ENCODE measurements at places on chromosomes 1 and 21.

DNA sequence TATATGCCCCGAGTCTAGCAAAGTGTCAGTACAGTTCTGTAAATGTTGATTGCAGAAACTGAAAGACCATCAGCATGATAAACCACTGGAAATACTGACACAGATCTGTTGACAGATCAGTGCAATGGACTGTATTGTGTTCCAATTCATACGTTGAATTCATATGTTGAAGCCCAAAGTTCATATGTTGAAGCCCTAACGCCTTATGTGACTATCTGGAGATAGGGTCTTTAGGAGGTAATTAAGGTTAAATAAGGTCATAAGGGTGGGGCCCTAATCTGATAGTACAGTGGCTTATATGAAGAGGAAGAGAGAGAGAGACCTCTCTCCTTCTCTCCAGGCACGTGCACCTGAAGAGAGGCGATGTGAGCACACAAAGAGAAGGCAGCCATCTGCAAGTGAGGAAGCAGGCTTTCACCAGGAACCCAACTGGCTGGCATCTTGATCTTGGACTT, 144.7 kb downstream of the MRPL39 start:
- no peak for DNase-seq

DNA sequence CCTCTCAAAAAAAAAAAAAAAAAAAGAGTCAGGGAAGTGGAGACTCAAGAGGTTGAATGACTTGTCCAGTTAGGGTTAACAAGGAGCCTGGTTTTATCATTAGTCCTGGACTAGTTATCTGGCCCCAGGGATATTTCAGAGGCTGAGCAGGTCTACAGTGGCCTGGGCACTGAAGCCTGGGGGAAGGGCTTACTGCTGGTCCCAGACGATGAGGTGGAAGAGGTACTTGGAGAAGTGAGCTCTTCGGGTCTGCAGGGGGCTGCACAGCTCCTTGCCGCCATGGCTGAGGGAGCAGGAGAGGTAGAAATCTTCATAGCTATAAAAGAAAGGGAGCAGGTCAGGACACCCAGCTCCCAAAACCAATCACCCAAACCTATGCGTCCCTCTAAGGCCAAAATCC, 40.1 kb downstream of the PIK3C2B start:
- DNase-seq: no peak

DNA sequence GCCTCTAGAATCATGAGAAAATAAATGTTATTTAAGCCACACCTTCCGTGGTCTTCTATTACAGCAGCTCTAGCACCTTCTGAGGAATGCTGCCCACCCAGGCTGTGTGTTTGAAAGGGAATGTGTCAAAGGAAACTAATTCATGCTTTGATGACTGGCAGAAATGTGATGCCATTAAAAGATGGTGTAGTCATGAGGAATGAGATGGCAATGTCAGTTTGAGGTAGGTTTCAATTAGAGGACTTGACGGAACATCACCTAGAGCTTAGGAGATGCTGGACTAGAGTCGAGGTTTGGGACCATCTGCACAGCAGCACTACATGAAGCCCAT, 10.6 kb downstream of the PDZK1 start:
- DNase-seq: no peak

- DNase-seq: no peak
Measured at GRCh38 chr1:233113009-233113879, 162.8 kb downstream of the NTPCR start.

DNA sequence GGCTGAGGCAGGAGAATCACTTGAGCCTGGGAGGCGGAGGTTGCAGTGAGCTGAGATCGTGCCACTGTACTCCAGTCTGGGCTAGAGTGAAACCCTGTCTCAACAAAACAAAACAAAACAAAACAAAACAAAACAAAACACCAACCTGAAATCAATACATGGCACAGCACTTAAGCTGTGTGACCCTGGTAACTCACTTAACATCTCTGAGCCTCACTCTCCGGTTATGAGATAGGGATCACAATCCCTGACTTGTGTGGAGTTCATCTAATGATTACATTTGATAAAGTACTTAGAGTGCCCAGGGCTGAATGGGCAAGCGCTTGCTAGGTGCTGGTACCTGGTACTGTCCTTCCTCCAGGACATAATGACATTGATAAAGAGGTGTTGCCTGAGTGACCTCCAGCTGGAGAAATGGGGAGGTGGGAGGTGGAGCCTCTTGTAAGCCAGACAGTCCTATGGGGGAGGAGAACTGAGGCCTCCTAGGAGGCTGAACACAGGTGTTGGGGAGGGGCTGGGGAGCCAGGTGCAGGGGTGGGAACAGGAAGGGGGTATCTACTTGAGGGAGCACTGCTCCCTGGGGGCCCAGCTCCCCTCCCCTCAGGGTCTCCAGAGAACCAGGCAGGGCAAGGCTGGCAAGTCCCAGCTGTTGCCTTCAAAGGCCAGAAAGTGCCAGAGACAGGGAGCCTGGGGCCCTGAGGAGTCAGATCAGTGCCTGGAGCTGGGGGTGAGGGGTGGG, 17.9 kb downstream of the FOXO6 start:
- DNase-seq: no peak

DNA sequence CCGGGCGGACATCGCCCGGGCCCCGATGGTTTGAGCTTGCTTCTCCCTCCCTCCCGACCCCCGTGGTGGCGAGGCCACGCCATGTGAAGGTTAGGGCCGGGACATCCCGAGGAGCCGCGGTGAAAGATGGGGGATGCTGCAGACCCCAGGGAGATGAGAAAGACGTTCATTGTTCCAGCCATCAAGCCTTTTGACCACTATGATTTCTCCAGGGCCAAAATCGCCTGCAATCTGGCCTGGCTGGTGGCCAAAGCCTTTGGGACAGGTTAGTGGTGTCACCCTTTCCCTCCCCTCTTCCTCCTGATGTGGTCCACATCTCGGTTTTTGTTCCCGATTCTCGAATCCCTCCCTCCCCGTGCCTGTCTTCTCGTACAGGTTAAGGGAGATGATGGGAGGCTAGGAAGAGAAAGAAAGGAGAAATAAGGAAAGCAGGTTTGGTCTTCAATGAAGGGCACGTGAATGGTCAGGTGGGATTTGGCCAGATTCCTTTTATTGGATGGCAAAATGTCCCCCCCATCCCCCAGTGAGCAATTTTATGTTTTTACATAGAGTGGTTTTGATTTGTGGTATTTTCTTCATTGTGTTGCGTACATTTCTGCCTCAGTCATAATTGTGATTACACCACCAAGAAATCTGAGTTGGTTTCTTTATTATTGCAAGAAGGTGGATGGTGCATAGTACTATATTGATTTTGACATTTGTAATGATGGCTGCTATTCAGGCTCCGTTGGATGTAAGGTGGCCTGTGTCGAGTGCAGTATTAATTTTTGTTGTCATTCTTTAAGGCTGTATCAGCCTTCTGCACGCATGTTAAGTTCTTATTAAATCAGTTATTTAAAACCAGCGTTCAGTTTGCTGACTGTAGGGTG, 1.2 kb downstream of the CAMSAP2 start:
- no peak for DNase-seq

GRCh38 chr1:152481869-152482664, 28.5 kb upstream of the LCE5A start:
- DNase-seq: no peak

DNA sequence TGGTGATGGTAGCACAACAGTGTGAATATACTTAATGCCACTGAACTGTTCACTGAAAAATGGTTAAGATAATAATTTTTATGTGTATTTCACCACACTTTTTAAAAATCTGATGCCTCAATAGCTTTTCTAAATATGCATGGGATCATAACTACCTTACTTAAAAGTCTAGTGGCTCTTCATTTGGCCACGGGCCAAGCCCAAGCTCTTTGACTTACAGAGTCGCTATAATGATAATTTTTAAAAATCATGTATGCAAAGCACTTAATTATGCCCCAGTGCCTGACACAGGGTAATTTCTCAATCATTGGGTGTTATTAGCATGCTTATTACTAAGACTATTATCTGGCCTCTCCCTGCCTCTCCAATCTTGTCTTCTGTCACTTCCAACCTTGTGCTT, 7.6 kb upstream of the CNN3 start:
- no peak for DNase-seq

DNA sequence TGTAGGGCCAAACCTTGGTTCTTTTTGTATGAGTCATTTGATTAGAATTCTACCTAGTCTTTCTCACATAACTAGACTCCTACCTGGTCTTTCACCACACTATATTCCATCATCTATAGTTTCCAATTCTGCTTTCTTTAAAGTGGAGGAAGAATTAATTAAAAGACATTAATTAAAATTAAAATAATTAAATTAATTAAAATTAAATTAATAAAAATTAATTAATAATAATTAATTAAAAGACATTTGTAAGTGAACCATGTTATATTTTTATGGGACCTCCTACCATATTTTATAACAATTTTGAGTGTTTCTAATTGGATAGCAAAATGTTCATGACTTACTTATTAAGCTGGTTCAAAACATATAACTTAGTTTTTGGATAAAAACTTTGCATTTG, 77.4 kb downstream of the CCDC18 start:
- no peak for DNase-seq

DNA sequence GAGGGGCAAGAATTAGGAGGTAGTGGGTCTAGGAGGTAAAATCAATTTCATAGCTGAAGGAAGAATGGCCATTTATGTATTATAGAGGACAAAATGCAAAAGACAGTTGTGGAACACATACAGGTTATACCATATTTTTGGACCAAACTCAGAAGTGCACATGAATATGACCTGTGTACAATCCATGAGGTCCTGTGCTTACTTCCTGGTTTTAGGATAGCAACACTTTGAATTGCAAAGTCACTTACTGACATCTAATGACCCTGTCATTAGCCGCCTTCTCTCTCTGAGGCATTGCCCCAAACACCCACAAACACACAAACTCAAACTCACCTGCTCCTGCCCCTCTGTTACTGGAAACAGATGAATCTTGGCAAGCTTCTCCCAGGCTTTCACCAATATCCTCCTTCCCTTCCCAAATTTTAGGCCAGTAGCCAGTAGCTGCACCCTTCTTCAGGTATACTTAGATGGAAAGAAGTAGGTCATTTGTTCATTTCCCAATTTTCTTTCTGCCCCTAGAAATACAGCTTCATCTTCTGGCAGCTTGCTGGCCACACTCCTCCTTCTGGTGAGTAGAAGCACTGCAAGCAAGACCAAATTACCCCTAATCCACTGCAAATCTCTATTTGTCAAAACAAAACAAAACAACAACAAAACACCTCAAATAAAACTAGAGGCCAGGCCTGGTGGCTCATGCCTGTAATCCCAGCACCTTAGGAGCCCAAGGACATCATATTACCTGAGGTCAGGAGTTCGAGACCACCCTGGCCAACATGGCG, 13.7 kb upstream of the RPL5 start:
- no peak for DNase-seq

DNA sequence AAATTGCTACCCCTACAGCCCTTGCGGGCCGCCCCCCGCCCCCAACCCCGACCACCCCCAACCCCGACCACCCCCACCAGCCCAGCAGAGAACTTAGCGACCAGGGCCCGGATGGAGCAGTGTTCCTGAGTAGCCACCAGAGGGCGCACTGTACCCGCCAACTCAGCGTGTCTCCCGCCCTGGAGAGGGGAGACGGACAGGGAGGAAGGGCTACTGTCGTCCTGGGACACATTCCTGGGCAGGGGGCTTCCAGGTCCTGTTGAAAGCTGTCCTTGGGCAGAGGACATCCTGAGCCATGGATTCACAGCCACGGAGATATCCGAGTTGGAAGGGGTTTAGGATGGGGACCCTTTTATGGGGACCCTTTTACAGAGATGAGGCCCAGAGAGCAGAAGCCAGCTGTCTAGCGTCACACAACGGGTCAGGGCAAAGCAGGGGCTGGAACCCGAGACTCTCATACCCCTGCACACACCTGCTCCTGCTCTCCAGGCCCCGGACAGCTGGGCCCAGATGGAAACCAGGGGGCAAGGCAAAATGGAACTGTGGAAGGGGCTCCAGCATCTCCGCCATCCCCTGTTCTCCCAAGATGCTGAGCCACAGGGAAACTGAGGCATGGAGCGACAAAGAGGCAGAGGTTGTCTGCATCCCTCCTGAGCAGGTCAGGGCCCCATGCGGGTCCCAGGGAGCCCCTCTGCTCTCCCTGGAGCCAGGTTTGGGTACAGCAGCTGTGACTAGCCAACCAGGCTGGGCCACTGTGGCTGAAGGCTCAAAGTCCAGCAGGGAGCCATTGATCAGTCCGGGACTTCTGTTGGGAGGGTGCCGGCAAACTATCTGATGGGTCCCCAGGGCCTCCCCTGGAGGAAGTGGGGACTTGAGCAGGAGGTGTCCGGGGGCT, 25.0 kb upstream of the LAPTM5 start:
- peak; percentile 81 for DNase-seq

DNA sequence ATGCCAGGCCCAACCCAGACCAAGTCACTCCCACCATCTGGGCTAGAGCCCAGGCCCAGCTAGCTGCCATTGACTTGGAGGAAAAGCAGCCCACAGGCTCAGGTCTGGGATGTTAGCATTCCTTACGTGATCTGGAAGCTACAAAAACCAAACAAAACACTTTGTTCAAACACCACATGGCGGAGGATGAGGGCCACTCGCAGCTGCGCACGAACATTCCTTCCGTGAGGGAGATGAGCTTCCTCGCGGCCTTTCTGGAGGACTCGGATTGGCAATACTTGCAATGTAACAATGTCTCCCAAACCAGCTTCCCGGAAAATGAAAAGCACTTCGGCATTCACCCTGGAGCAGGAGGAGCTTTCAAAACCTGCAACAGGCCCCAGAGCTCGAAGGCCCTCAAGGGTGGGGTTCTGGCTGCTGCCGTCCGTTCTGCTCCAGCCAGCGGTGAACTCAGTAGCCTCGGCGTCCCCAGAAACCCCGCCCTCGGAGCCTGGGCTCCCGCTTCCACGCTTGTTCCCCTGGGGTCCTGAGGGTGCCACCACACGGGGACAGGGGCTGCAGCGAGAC, 40.5 kb downstream of the COL6A1 start:
- no peak for DNase-seq

GRCh38 chr1:160204526-160205241, 500 bp upstream of the PEA15 start:
- DNase-seq: peak; percentile 58

DNA sequence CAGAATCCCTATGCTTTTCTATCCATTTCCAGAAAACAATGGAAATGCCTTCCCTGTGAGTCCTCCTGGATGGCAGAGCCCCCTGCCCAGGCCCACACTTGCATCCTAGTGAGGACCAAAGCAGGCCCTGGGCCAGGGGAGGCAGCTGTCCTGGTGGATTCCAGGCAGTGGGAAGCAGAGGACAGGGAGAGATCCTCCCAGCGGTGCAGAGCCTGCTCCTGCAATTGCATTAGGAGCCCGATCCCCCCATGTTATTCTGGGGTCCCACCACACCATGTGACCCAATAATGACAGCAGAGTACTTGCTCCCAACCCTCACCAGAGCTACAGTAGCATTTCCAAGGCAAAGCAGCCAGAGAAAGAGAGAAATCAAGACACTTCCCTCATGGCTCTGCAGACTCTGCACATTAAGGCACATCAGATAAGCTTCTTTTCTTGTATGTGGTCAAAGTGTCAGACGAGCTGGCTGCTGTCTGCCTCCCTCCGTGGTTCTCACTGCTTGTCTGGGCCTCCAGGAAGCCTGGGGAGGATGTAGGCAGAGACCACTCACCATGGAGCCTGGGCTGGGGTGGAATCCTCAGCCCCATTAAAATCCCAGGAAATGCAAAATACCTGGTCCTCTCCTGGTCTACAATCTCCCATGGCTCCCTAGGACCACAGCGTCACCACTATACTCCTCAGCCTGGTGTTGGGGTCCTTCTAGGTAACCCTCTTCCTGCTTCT, 54.9 kb upstream of the RUNX3 start:
- DNase-seq: peak; percentile 75

GRCh38 chr1:206089341-206089740, 27.8 kb downstream of the AVPR1B start:
- no peak for DNase-seq
